Lower lobe of right lung (tissue), 2 donors: ENCODE measurements at places on chromosomes 3 and 15. TPM values are rescaled to one million over a fixed set of nuclear protein-coding genes. Genes with fewer than 3 reads are reported as not detected.

The WDR49 gene
- total RNA-seq, result 13.9 TPM

The DPPA2 gene
- total RNA-seq, result not detected

The EPHB1 gene
- 3.0 TPM for total RNA-seq

The SIDT1 gene
- total RNA-seq, result 5.3 TPM

The CLDN18 gene
- 162 TPM for total RNA-seq

DNA sequence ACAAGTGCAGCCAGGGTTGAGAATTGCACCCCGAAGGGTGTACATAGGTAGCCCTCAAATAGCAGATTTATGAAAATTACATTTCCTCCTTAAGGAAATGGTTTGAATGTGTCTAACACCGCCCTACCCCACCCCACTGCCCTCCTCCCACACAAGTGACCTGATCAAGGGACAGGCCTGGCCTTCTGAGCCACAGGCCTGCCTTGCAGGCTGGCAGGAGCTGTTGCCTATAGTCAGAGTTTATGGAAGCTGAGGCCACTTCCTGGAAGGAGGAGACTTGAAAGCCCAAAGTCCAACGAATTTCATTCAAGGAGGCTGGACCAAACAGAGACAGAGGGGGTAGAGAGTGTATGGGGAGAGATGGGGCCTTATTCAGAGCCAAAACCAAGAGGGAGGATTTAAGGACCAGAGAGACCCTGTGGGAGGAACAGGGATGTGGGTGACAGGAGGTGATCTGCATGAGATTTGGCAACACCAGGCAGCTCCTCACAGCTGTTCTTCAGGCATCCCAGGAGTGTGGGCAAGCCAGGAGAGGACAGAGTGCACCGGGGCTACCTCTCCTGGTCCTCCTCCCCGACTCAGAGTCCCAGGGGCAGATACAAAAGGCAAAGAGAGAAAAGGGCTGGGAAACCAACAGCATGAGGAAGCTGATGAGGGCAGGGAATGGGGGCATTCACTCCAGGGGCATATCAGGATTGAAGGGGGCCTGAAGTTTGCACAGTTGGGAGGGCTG is 100.4 kb upstream of the HES1 start:
- DNase-seq, result no peak

DNA sequence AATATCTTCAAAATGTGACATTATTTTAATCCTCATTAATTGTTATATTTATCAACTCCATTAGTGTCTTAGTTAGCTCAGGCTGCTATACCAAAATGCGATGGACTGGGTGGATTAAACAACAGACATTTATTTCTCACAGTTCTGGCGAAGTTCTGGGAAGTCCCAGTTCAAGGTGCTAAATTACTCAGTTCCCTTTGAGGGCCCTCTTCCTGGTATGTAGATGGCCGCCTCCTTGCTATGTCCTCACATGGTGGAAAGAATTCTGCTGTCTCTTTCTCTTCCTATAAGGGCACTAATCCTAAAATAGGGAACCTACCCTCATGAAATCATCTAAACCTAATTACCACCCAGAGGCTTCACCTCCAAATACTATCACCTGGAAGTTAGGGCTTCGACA is 38.8 kb upstream of the DUT start:
- no peak for DNase-seq

GRCh38 chr3:127985655-127986225 is 66.5 kb upstream of the SEC61A1 start:
- DNase-seq, result no peak

DNA sequence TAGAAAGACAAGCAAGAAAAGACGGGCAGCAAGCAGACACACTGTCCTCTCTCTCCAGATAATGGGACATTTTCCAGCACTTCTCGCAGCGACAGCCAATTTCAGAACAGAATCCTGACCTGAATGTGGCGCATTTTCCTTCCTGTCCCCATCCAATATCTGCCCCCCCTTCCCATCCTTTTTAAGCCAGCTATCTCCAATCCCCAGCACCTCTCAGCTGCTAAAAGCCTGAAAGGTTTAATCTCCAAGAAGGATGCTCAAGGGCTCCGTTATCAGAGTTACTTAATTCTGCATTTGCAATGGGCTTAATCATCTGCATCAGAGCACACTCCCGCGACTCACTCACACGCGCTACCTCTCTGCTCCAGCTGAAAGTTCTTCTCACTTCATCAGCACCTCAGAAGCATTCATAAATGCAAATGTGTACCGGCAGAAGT is 50.5 kb downstream of the SRGAP3 start:
- DNase-seq, result no peak

DNA sequence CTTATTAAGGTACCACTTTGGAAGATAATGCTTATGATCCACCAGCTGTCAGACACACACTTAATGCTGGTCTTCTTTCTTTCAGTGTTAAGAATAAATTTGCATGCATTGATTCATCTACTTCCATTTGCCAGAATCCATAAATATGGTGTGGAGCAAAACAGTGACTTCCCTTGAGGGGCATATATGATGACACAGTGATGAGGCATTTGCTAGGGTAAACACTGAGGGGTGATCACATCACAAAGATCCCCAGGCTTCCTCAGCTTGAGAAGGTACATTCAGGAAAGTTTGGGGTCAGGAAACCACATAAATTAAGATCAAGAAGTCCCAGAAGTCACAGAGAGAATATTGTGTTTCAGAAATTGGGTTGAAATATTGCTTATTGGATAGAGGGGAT is 9.9 kb upstream of the ZBED2 start:
- no peak for DNase-seq

- no peak for DNase-seq
Measured at GRCh38 chr3:137041251-137041650, 83.5 kb downstream of the IL20RB start.
